ENCODE measurements at places on chromosomes 12 and 14. TPM values are rescaled to one million over a fixed set of nuclear protein-coding genes. Genes with fewer than 3 reads are reported as not detected.

DNA sequence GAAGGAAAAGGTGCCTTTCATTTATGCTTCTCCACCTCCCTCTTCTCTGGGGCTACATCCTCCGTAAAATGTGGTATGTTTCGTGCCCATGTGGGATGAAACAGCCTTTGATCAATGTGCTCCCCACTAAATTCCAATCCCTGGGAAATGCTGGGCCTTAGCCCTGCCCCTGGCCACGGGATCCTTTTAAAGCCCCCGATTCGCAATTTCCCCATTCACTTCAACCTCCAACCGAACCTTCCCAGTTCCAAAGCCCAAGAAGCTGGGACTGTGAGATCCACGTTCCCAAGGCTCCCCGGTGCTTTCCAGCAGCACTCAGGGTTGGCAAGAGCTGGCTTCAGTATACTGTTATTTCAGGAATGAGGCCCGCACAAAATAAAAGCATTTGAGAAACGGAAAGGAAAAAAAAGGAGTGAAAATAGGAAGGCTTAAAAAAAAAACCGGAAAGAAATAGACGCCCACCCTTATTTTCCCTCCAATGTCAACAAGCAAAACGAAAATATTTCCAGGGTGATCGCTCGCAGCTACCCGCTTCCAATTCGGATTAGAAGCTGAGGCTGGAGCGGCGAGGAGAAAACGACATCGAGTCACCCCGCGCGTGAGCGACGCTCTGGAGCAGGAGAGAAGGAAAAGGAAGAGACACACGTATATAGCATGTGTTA, 1.3 kb upstream of the FOXG1 start:
- peak; percentile 34 for DNase-seq
- no peak overlapping the region for H3K27ac ChIP-seq
- H3K4me3 ChIP-seq: no peak overlapping the region
- peaks cover 11% of the 10 kb centered on the region for H3K4me1 ChIP-seq
- no peaks in the 10 kb centered on the region for H3K36me3 ChIP-seq

DNA sequence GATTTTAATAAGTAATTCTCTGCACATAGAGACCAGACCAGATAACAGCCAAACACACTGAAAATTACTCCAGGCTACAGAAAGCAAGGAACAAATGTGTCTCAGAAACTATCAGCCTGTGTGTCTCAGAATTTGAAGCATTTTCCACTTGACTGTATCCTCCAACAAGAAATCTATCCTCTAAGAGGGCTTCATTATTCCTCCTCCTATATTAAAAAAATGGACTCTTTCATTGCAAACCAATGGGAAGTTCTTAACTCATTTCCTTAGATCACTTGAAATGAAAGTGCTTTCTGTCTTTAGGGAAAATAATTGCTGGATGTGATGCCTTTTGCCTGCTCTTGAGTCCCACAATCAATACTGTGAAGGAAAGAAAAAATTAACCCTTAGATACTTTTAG, 2.3 kb downstream of the ST8SIA1 start:
- peaks cover 6% of the 10 kb centered on the region for H3K36me3 ChIP-seq
- no peak overlapping the region for H3K27ac ChIP-seq
- H3K27me3 ChIP-seq: peaks cover 8% of the 10 kb centered on the region

The CLEC4D gene
- total RNA-seq: not detected

DNA sequence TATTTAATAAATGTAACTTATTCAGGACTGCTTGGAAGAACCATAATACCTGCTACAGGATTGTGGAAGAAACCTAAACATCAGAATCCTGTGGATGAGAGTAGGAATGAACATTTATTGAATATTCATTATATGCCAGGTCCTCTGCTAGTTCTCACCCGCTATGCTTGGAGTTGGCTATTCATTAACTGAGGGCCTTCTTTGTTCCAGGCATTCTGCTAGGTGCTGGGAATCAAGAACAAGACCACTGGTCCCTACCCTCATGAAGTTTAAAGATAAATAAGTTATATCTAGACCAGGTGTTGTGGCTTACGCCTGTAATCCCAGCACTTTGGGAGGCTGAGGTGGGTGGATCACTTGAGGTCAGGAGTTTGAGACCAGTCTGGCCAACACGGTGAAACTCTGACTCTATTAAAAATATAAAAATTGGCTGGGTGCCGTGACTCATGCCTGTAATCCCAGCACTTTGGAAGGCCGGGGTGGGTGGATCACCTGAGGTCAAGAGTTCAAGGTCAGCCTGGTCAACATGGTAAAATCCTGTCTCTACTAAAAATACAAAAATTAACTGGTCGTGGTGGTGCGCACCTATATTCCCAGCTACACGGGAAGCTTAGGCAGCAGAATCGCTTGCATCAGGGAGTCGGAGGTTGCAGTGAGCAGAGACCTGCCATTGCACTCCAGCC, 3.8 kb upstream of the TULP3 start:
- no peaks in the 10 kb centered on the region for H3K27me3 ChIP-seq
- H3K36me3 ChIP-seq: peaks cover 12% of the 10 kb centered on the region
- no peak overlapping the region for H3K27ac ChIP-seq
- no peak overlapping the region for H3K4me3 ChIP-seq
- DNase-seq: no peak

DNA sequence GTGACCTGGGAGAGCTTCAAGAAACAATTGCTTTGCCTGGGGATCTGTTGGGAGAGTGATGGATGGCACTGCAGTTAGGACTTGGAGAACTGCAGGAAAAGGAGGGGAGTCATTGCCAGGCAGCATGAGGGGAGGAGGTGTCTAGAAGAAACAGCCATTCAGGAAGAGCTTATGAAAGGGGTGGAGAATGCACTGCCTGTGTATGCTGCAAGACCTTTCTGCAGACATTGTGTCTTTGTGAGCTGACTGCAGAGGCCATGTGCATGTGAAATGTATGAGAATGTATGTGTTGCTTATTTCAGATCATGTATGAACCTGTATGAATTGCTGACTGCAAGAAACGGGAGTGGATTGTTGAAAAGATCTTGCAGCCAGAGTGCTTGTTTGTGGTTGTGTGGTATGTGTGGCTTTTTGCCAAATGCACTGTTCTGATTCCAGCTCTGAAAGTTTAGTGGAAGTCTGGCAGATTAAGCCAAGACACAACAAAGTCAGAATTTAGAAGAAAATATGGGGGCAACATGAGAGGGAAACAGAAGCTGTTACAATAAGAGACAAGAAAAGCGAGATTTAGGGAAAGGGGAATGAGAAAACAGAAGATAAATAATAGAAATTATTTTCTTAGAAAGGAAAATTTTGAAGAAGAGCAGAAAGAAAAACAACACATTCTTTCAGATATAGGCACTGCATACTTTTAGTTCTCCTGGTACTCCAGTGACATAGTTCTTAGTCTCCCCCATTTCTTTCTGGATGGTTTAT, 9.8 kb upstream of the RIMKLB start:
- peaks cover 15% of the 10 kb centered on the region for H3K4me1 ChIP-seq
- no peak overlapping the region for H3K4me3 ChIP-seq
- H3K27ac ChIP-seq: peak overlapping the region; percentile 31
- H3K27me3 ChIP-seq: no peaks in the 10 kb centered on the region
- DNase-seq: peak; percentile 94

- no peak overlapping the region for H3K4me3 ChIP-seq
- no peak overlapping the region for H3K27ac ChIP-seq
- H3K27me3 ChIP-seq: no peaks in the 10 kb centered on the region
- H3K4me1 ChIP-seq: no peaks in the 10 kb centered on the region
Observed at GRCh38 chr12:23352670-23353069, 596.8 kb downstream of the SOX5 start.

The HAL gene
- total RNA-seq: 0.18 TPM

DNA sequence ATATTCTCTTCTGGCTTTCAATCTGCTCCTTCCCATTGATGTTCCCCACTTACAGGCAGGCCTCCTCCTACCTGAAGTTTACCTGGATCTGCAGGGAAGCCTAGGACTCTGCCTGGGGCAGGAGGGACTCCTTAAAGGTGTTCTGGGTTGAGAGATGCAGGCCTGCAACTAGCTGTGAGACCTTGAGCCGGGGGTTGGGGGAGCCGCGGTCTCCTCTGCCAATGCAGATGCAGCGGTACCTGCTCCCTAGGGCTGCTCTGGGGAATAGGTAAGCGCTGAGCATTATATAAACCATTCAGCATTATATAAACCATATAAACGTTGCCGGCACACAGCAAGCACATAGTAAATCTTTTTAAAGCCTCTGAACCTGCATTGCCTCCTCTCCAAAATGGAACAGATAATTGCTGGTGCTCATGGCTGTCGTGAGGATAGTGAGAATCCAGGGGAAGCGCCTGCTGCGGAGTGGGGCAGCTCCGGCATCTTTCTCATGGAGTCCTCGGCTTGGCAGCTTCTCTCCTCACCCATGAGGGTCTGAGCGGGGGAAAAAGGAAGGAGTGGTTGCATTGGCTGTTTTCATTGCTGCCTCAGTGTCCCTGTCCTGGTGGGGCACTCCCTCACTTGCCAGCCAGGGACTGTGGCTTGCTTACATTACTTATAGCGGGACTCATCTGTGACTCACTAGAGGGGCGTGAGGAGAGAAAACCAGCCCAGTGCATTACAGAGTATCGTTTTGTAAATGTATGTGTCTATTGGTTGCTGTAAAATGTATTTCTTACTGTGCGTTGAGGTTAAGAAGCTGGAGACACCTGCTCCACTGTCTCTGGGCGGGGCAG, 12.5 kb upstream of the KRT80 start:
- H3K36me3 ChIP-seq: no peaks in the 10 kb centered on the region
- DNase-seq: no peak
- H3K27ac ChIP-seq: no peak overlapping the region
- no peak overlapping the region for H3K4me3 ChIP-seq
- peaks cover 22% of the 10 kb centered on the region for H3K27me3 ChIP-seq

DNA sequence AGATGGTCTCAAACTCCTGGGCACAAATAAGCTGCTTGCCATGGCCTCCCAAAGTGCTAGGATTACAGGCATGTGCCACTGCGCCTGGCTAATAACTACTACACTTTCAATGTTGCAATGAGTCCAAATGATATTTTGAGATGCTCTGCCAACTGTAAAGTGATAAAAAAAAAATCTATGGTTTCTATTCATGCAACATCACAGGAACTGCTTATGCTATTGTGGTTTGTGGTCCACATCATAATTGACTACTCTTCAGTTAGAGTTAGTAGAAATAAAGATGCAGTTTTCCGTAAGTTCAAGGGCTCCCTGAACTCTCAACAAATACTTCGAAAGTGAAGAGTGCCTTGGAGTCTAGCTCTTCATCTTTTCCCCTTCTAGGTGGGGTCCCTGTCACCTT, 239.4 kb downstream of the C12orf75 start:
- no peaks in the 10 kb centered on the region for H3K36me3 ChIP-seq
- no peak overlapping the region for H3K4me3 ChIP-seq
- DNase-seq: no peak
- H3K4me1 ChIP-seq: peaks cover 5% of the 10 kb centered on the region
- no peak overlapping the region for H3K27ac ChIP-seq
- peaks cover 2% of the 10 kb centered on the region for H3K27me3 ChIP-seq

The GNB3 gene
- 4.7 TPM for total RNA-seq

DNA sequence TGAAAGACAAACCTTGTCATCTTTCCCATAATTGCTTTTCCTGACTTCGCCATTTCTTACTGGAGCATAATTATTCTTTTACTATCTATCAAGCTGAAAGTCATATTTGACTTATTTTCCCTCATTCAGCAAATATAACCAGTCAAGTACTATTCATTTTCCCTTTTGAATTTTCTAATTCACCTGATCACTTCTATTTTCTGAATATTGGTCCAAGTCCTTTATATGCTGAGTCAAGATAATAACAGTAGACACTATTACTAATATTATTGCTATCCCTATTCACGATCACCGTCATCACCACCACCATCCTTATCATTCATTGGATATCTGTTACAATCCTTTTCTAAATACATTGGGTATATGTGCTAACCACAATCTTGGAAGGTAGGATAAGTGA, 728.0 kb downstream of the NOVA1 start:
- no peaks in the 10 kb centered on the region for H3K4me1 ChIP-seq
- no peak for DNase-seq
- no peaks in the 10 kb centered on the region for H3K36me3 ChIP-seq
- H3K27me3 ChIP-seq: no peaks in the 10 kb centered on the region

The KLRK1 gene
- 0.44 TPM for total RNA-seq
